ENCODE measurements at places on chromosomes 13 and 19. TPM values are rescaled to one million over a fixed set of nuclear protein-coding genes. Genes with fewer than 3 reads are reported as not detected.
A peak's percentile ranks its signal among the peaks of the same experiment; 100 is the strongest.

FBN3 gene
- not detected for total RNA-seq

GRCh38 chr13:50893211-50893852 is 16.3 kb upstream of the RNASEH2B start:
- DNase-seq = no peak

DNA sequence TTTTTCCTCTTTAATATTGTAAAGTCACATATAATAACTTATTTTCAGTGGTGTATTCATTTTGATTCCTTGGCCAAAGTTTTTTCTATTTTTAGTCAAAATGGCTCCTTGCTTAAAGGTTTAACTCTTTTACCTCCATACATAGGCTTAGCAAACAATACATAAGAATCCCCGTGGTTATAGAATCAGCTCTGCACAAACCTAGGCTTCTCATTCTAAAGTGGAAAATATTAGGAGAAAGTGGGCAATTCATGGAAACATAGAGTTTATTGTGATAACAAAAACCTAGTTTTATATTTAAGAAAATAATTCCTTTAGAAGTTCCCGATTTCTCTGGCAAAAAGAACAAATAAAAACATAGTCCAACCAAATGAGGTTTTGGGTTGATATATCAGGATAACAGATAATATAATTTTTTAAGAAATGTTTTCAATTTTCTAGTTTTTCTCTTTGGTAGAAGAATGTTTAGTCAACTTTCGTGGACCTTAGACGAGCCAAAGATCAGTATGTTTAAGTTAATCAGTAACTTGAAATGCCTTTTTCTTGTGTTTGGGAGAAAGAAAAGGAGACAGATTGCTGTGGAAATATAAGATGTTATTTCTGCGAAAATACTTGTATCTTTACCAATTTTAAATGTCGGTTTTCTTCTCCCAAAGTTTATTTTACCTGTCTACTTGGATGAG is 93.4 kb upstream of the KLF12 start:
- no peak for DNase-seq

GNA15 gene
- total RNA-seq = 2.9 TPM

- no peak for DNase-seq
These were observed 612.0 kb downstream of the DCT start for GRCh38 chr13:93867481-93867880.

- DNase-seq = no peak
These were observed 172.3 kb downstream of the SHISA2 start for GRCh38 chr13:25879466-25879865.

VSTM1 gene
- not detected for total RNA-seq

DACH1 gene
- total RNA-seq = 4.7 TPM

GRCh38 chr13:100608489-100608888 is 19.9 kb upstream of the GGACT start:
- no peak for DNase-seq

- no peak for DNase-seq
These were observed 7.8 kb downstream of the ZNF350 start for GRCh38 chr19:51978882-51979281.

DNA sequence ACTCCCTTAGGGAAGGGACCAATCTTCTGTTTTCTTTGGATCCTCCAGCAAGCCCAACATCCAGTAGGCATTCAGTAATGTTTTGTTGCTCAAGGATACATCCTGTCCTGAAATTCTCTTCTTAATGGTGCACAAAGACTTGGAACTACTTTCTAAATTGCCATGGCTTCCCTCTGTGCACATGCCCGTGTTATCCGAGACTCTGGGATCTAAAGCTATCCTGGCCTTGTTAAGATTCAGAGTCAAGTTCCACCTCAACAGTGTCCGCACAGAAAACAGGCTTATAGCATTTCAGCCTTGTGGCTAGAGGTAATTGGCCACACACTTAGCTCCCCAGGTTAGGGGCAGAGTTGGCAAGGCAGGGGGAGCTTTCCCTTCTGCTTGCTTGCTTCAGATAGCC is 71.8 kb downstream of the CBY2 start:
- no peak for DNase-seq

- no peak for DNase-seq
These were observed 12.7 kb upstream of the DPY19L3 start for GRCh38 chr19:32392901-32393300.

IRGQ gene
- total RNA-seq = 16.2 TPM

DNA sequence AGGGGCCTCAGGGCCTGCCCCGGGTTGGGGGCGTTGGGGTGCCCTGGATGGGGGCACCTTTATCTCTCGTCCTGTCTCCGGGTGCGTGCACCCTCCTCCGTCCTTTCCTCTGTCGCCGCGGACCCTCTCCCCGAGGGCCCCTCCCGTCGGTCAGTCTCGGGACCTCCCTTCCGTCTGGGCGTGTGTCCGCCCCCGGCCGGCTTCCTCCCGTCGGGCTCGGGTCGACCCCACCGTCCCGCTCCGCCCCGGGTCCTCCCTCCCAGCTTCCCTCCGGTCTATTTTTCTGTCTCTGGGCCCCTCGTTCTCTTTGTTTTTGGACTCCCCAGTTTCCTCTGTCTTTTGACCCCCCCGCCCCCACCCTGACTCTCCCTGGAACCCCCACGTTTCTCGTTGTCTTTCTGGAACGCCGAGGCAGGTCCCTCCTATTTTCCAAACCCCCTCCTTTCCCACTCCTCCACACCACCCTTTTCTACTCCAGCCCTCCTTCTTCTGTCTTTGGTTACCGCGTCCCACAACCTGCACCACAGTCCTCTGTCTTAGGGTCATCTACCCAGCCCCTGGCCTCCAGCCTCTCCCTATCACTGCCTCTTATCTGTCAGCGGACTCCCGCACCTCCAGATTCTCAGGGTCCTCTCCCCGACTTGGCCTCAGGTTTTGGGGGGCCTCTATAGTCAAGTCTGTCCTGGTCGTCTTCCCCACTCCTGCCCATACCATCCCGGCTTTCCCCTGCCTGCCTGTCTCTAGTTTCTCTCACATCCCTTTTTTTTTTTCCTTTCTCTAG is 757 bp downstream of the EGLN2 start:
- peak; percentile 84 for DNase-seq

CPB2 gene
- total RNA-seq = not detected

DNA sequence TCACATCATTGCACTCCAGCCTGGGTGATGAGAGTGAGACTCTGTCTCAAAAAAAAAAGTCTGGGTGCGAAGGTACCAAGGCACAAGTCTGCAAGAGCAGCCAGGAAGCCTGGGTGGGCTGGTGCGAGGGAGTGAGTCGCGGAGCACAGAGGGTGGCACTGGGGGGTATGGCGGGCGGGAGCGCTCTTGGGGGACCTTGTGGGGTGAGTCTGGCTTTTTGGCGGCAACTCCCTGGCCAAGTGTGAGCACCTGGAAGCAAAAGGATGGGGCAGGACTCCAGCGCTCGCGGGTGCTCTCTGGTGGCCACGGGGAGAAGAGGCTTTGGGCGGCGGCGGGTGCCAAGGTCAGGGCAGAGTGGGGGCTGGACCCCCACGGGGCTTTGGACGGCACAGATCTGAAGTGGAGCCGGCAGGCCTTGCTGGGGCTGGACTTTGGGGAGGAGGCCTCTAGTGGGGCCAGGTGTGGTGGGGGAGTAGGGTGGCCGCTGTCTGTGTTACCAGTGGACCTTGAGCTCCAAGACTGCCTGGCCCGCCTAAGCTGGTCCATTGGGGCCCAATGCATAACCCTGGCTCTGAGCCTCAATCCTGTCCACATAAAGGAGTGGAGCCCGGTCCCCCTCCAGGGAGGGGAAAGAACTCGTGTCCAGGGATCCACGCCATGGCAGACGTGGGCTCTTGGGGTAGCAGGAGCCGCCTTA is 1.6 kb downstream of the P2RY11 start:
- no peak for DNase-seq

DNA sequence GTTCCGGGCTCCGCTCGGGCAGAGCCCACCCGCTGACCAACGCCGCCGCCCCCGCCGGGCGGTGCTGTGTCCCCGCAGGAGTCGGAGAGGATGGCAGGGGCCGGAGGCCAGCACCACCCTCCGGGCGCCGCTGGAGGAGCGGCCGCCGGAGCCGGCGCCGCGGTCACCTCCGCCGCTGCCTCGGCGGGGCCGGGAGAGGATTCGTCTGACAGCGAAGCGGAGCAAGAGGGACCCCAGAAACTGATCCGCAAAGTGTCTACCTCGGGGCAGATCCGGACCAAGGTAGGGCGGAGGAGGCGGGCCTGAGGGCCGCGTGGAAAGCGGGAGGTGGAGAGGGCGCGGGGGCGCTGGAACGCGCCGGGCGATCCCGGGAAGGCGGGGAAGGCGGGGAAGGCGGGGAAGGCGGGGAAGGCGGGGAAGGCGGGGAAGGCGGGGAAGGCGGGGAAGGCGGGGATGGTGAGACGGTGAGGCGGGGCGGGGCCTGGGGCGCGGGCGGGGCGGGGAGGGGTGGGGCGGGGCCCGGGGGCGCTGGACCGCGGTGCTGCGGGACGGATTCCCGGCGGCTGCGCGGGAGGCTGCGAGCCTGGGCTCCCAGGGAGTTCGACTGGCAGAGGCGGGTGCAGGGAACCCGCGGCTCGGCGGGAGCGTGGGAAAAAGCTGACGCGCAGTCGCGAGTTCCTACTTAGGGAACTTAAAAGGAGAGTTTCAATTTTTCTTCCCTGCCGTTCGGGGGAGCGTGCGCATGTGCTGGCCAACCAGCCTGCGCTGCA is 421 bp downstream of the DGKH start:
- DNase-seq = peak; percentile 90

GRCh38 chr13:49395878-49396380 is 47.9 kb downstream of the CAB39L start:
- DNase-seq = no peak

GRCh38 chr13:69721631-69722030 is 386.0 kb upstream of the ATXN8OS start:
- no peak for DNase-seq

Measured in Right ventricle myocardium inferior (tissue), 1 donor.